Activated CD8-positive, alpha-beta T cell treated with anti-CD3 and anti-CD28 coated beads for 36 hours (primary cell): ENCODE measurements at places on chromosomes 5 and 9.

DNA sequence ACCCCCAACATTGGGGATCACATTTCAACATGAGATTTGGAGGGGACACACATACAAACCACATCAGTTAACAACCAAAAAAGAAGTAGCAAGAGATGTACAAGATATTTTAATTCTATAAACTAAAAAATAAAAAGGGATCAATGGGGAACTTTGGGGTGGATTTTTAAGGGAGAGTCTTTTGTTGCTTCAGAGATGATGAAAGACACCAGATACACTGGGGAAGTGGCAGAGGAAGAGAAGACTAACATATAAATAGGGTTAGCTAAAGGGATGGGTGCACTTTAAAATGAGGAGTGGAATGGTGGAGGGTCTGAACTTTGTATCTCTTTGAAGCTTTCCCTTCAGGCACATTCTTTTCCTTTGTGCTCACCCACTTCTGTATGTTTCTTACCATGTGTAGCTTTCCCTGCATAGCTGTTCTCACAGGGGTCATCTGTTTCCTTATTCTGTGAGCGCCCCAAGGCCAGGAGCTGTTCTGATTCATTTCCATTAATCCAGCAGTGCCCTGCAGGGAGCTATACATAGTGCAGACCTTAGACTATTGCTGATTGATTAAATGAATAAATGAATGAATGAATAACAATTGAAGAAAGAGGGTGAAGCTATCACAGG lies 531.6 kb upstream of the KLF4 start:
- no peak overlapping the region for H3K4me3 ChIP-seq
- H3K36me3 ChIP-seq = no peaks in the 10 kb centered on the region
- no peaks in the 10 kb centered on the region for H3K27me3 ChIP-seq
- no peak overlapping the region for H3K27ac ChIP-seq

DNA sequence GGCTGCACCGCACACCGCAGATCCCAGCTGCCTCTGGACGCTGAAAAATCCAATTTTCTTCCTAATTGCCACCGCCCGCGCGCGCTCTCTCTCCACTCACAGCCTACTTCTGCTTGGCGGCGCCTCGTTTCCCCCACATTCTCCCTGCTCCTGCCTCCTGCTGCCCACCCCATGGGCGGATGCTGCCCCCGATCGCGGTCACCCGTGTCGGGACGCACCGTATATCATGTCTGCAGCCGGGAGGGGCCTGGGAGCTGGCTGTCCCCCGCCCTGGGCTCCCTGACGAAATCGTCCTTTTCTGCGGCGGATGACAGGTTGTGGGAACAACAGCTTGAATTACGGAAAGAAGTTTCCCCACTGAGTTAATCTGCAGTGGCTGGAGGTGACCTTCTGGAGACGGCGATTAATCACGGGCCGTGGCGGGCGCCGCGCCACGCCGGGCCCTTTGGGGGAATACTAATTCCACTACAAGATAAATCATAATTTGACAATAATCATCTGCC lies 36.3 kb upstream of the PSD2 start:
- no peaks in the 10 kb centered on the region for H3K36me3 ChIP-seq
- no peak for DNase-seq
- H3K4me3 ChIP-seq = no peak overlapping the region
- H3K27ac ChIP-seq = no peak overlapping the region

DNA sequence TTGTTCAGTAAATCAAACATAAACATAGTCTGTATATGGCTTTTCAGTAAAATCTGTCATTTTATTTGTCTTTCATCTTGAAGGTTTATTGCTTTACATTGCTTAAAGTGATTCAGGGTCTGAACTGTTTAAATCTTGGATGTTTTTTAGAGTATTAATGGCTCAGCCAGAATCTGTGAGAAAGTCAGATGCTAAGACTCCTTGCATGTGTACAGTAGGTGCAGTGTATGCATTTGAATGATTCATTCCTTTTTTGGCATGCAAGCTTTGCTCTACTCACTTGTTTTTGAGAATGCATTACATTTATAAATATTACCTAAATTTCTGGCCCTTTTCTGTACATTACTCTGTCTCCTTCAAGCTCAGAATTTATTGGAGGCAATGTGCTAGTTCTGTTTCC lies 271.0 kb upstream of the RIOK2 start:
- no peak overlapping the region for H3K27ac ChIP-seq
- H3K27me3 ChIP-seq = no peaks in the 10 kb centered on the region
- H3K4me3 ChIP-seq = no peak overlapping the region
- DNase-seq = no peak
- no peaks in the 10 kb centered on the region for H3K4me1 ChIP-seq
- H3K36me3 ChIP-seq = no peaks in the 10 kb centered on the region

DNA sequence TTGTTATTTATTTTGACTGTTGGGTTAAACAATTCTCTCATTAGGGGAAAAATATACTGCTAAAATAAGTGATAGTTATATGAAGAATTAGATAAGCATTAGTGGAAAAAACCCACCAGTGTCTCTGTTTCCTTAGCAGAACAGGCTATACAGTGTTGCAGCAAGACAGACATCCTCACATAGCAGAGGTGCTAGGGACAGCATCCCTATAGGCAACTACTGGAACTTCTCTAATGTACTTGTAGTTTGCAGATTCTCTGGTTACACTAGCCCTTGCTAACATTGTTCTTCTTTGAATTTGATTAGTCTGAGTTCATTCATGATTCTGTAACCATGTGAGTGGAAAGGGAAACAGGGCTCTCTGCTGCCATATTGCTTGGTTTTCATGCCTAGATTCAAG lies 661.8 kb upstream of the RGMB start:
- H3K4me3 ChIP-seq = no peak overlapping the region
- no peak overlapping the region for H3K27ac ChIP-seq
- no peaks in the 10 kb centered on the region for H3K27me3 ChIP-seq
- no peaks in the 10 kb centered on the region for H3K4me1 ChIP-seq
- no peak for DNase-seq

DNA sequence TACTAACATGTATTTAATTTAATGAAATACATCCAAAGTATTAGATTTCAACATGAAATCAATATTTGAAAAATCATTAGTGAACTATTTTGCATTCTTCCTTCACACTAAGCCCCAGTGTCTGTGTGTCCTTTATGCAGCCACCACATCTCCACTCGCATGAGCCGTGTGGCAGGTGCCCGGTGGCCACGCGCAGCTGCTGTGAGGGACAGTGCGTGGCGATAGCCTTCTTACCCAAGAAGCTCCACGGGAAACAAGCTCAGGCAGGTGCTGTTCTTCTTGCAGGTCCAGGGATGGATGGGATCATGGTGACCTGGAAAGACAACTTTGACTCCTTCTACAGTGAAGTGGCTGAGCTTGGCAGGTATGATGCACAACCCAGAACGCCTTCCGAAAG lies 79.3 kb upstream of the OTULINL start:
- H3K27ac ChIP-seq = no peak overlapping the region
- DNase-seq = no peak
- H3K36me3 ChIP-seq = no peaks in the 10 kb centered on the region

- no peaks in the 10 kb centered on the region for H3K27me3 ChIP-seq
- peaks cover 32% of the 10 kb centered on the region for H3K4me1 ChIP-seq
- no peak for DNase-seq
- no peak overlapping the region for H3K4me3 ChIP-seq
- no peak overlapping the region for H3K27ac ChIP-seq
- peaks cover 30% of the 10 kb centered on the region for H3K36me3 ChIP-seq
Measured at GRCh38 chr5:103109277-103109676, 10.7 kb downstream of the GIN1 start.

- H3K4me3 ChIP-seq = no peak overlapping the region
- no peak overlapping the region for H3K27ac ChIP-seq
- no peak for DNase-seq
- no peaks in the 10 kb centered on the region for H3K36me3 ChIP-seq
- peaks cover 8% of the 10 kb centered on the region for H3K4me1 ChIP-seq
- H3K27me3 ChIP-seq = peaks cover 7% of the 10 kb centered on the region
Measured at GRCh38 chr9:94610181-94610606, 16.6 kb upstream of the FBP2 start.

- no peaks in the 10 kb centered on the region for H3K27me3 ChIP-seq
- peaks cover 60% of the 10 kb centered on the region for H3K36me3 ChIP-seq
- H3K4me3 ChIP-seq = peak overlapping the region; percentile 42
- peaks cover 62% of the 10 kb centered on the region for H3K4me1 ChIP-seq
- H3K27ac ChIP-seq = peak overlapping the region; percentile 97
Measured at GRCh38 chr5:172133359-172134029, 54.5 kb downstream of the STK10 start.

DNA sequence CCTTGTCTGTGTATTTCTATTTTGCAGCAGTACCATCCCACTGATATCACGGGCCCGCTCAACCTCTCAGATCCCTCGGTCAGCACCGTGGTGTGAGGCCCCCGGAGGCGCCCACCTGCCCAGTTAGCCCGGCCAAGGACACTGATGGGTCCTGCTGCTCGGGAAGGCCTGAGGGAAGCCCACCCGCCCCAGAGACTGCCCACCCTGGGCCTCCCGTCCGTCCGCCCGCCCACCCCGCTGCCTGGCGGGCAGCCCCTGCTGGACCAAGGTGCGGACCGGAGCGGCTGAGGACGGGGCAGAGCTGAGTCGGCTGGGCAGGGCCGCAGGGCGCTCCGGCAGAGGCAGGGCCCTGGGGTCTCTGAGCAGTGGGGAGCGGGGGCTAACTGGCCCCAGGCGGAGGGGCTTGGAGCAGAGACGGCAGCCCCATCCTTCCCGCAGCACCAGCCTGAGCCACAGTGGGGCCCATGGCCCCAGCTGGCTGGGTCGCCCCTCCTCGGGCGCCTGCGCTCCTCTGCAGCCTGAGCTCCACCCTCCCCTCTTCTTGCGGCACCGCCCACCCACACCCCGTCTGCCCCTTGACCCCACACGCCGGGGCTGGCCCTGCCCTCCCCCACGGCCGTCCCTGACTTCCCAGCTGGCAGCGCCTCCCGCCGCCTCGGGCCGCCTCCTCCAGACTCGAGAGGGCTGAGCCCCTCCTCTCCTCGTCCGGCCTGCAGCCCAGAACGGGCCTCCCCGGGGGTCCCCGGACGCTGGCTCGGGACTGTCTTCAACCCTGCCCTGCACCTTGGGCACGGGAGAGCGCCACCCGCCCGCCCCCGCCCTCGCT lies 1.9 kb downstream of the LRRC26 start:
- H3K4me1 ChIP-seq = peaks cover 4% of the 10 kb centered on the region
- no peaks in the 10 kb centered on the region for H3K36me3 ChIP-seq
- no peak for DNase-seq
- no peak overlapping the region for H3K27ac ChIP-seq

GRCh38 chr9:134158753-134159392 lies 5.5 kb downstream of the RNU6ATAC start:
- no peak for DNase-seq
- peaks cover 2% of the 10 kb centered on the region for H3K4me1 ChIP-seq
- H3K27ac ChIP-seq = peak overlapping the region; percentile 16
- no peaks in the 10 kb centered on the region for H3K27me3 ChIP-seq

- H3K4me3 ChIP-seq = no peak overlapping the region
- no peak for DNase-seq
- H3K27me3 ChIP-seq = no peaks in the 10 kb centered on the region
- H3K36me3 ChIP-seq = no peaks in the 10 kb centered on the region
Measured at GRCh38 chr5:139708877-139709581, 60.9 kb downstream of the CXXC5 start.

- H3K4me3 ChIP-seq = peak overlapping the region; percentile 98
- peak; percentile 61 for DNase-seq
- peak overlapping the region; percentile 89 for H3K27ac ChIP-seq
- peaks cover 39% of the 10 kb centered on the region for H3K4me1 ChIP-seq
- H3K36me3 ChIP-seq = peaks cover 54% of the 10 kb centered on the region
Measured at GRCh38 chr5:173328844-173329490, 753 bp upstream of the STC2 start.

- no peak overlapping the region for H3K27ac ChIP-seq
- H3K27me3 ChIP-seq = peaks cover 5% of the 10 kb centered on the region
- DNase-seq = no peak
- no peak overlapping the region for H3K4me3 ChIP-seq
Measured at GRCh38 chr5:50875002-50875344, 208.5 kb downstream of the PARP8 start.

DNA sequence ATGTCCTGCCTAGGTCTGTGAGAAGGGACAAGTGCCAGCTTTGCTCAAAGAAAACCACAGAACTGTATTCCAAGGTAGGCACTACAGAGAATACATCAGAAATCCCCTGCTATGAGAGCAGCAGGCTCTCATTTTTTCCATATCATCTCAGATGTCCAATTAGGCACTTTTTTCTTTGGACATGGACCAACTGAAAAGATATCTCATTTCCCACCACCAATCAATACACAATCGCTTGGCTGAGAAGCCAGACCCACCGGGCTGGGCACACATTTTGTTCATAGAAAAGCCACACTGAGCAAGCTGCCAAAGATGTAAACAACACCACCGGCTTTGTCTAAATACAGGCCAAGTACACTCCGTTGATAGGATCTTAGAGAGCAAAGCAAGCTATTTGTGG lies 25.9 kb downstream of the STOM start:
- H3K27me3 ChIP-seq = no peaks in the 10 kb centered on the region
- H3K36me3 ChIP-seq = peaks cover 14% of the 10 kb centered on the region
- H3K4me1 ChIP-seq = peaks cover 12% of the 10 kb centered on the region
- peak overlapping the region; percentile 6 for H3K27ac ChIP-seq
- H3K4me3 ChIP-seq = no peak overlapping the region

DNA sequence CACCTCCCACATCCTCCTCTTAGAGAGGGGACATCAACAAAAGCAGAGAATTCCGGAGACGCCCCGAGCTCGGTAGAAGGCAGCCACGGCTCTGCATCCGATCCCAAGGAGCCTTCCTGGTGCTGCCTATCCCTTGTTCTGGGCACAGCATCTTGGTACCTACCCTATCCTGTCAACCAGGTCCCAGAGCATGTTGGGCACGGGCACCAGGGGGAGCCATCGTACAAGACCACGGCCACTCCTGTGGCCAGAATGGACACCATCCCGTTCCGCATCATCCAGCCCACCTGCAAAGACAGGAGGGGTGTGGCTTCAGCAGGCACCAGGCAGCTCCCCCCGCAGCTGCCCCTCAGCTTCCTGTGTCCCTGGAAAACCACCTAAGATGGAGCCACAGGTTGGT lies 62.7 kb upstream of the ZNF354A start:
- H3K4me1 ChIP-seq = peaks cover 3% of the 10 kb centered on the region
- H3K27ac ChIP-seq = no peak overlapping the region
- H3K27me3 ChIP-seq = peaks cover 5% of the 10 kb centered on the region
- H3K36me3 ChIP-seq = no peaks in the 10 kb centered on the region
- no peak overlapping the region for H3K4me3 ChIP-seq

GRCh38 chr5:38670878-38671277 lies 114.4 kb upstream of the LIFR start:
- H3K4me3 ChIP-seq = no peak overlapping the region
- H3K27me3 ChIP-seq = peaks cover 13% of the 10 kb centered on the region
- no peak overlapping the region for H3K27ac ChIP-seq
- no peak for DNase-seq
- no peaks in the 10 kb centered on the region for H3K36me3 ChIP-seq

DNA sequence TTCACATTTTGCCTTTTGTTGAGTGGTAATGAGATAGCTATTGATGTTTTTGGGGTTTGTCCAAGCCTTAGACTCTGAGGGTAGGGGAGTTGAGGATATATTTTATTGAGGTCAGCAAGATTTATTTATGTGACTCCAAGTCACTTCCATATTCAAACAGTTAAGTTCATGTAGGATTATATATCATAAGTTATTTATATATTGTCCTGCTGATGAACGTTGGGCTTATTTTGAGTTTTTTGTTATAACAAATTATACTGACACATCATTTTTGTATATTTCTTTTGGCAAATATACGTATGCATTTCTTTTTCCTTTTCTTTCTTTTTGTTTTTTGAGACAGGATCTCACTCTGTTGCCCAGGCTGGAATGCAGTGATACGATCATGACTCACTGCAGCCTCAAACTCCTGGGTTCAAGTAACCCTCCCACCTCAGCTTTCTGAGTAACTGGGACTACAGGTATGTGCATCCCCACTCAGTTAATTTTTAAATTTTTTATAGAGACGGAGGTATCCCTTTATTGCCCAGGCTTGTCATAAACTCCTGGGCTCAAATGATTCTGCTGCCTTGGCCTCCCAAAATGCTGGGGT lies 23.5 kb upstream of the IL12B start:
- H3K36me3 ChIP-seq = no peaks in the 10 kb centered on the region
- H3K27me3 ChIP-seq = peaks cover 8% of the 10 kb centered on the region
- H3K4me3 ChIP-seq = no peak overlapping the region
- no peaks in the 10 kb centered on the region for H3K4me1 ChIP-seq
